ENCODE measurements at places on chromosomes 11 and 22. TPM values are rescaled to one million over a fixed set of nuclear protein-coding genes. Genes with fewer than 3 reads are reported as not detected.

DNA sequence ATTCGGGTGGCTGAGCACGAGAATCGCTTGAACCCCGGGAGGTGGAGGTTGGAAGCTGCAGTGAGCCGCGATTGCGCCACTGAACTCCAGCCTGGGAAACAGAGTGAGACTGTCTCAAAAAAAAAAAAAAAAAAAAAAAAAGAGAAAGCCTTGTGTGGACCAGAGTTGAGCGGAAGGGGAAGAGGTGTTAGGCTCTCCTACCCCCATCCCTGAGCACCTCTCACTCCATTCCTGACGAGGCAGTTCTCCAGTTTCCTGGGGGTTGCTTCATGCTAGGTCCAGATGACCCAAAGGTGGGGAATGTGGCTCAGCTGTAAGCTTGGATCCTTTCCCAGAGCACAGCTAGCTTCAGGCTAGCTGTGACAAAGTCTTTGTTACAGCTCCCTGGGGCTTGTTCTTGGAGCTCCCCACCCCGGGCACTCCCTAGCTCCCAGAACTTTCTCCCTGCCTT lies 8.8 kb upstream of the DNAL4 start:
- no peaks in the 10 kb centered on the region for H3K4me1 ChIP-seq
- no peaks in the 10 kb centered on the region for H3K27me3 ChIP-seq
- H3K36me3 ChIP-seq: no peaks in the 10 kb centered on the region
- DNase-seq: peak; percentile 35
- no peak overlapping the region for H3K27ac ChIP-seq
- H3K4me3 ChIP-seq: no peak overlapping the region

GRCh38 chr11:6079463-6079862 lies 28.0 kb upstream of the OR56B4 start:
- no peaks in the 10 kb centered on the region for H3K27me3 ChIP-seq
- H3K36me3 ChIP-seq: no peaks in the 10 kb centered on the region
- no peaks in the 10 kb centered on the region for H3K4me1 ChIP-seq
- H3K4me3 ChIP-seq: no peak overlapping the region
- no peak overlapping the region for H3K27ac ChIP-seq
- DNase-seq: no peak

The CARNS1 gene
- total RNA-seq: 0.29 TPM

The IGLL1 gene
- not detected for total RNA-seq

The CRYBA4 gene
- not detected for total RNA-seq
